Pericardium fibroblast (primary cell): ENCODE measurements at places on chromosomes 11 and 22. TPM values are rescaled to one million over a fixed set of nuclear protein-coding genes. Genes with fewer than 3 reads are reported as not detected.

SLC22A6 gene
- not detected in 2 replicates for total RNA-seq

WBP2NL gene
- not detected in 2 replicates for total RNA-seq

APBB1 gene
- total RNA-seq: 34.5 and 36.4 TPM in 2 replicates

FXYD6 gene
- total RNA-seq: 0.68 and 1.3 TPM in 2 replicates

ZNF214 gene
- total RNA-seq: 0.70 and 2.0 TPM in 2 replicates

SULT4A1 gene
- total RNA-seq: 0.58 and 2.0 TPM in 2 replicates

SLC22A25 gene
- total RNA-seq: not detected in 2 replicates

PDGFB gene
- total RNA-seq: 5.3 and 9.2 TPM in 2 replicates

KRTAP5-7 gene
- total RNA-seq: not detected in 2 replicates

UBASH3B gene
- 3.0 and 3.7 TPM in 2 replicates for total RNA-seq

GRM5 gene
- total RNA-seq: under 0.01 TPM in 1 of 2 replicates, not detected in the other

CCDC34 gene
- 1.2 and 3.1 TPM in 2 replicates for total RNA-seq

DEFB131B gene
- total RNA-seq: not detected in 2 replicates

OR52I1 gene
- total RNA-seq: not detected in 2 replicates

SYT13 gene
- not detected in 2 replicates for total RNA-seq

OR8D1 gene
- not detected in 2 replicates for total RNA-seq

CDC45 gene
- 1.1 and 3.1 TPM in 2 replicates for total RNA-seq

ACTN3 gene
- total RNA-seq: under 0.01 and 0.26 TPM in 2 replicates

TREH gene
- not detected in 2 replicates for total RNA-seq

GCAT gene
- total RNA-seq: 32.4 and 40.8 TPM in 2 replicates

SPDYC gene
- total RNA-seq: not detected in 2 replicates

APOBEC3A gene
- total RNA-seq: not detected in 2 replicates

CLDN25 gene
- total RNA-seq: not detected in 2 replicates

BEST1 gene
- 1.5 and 3.7 TPM in 2 replicates for total RNA-seq

BTBD10 gene
- total RNA-seq: 15.5 and 21.6 TPM in 2 replicates

ST14 gene
- total RNA-seq: not detected in 2 replicates

MMP13 gene
- not detected in 2 replicates for total RNA-seq

MS4A7 gene
- not detected in 2 replicates for total RNA-seq

SMIM38 gene
- total RNA-seq: 0.09 TPM in 1 of 2 replicates, not detected in the other

ZNF70 gene
- total RNA-seq: 3.2 and 3.9 TPM in 2 replicates

TSSK2 gene
- not detected in 2 replicates for total RNA-seq

OR51E2 gene
- total RNA-seq: not detected in 2 replicates

OR4D5 gene
- not detected in 2 replicates for total RNA-seq

SSTR3 gene
- total RNA-seq: under 0.01 TPM in 1 of 2 replicates, not detected in the other

GLYATL1 gene
- total RNA-seq: under 0.01 TPM in 1 of 2 replicates, not detected in the other

C11orf16 gene
- not detected in 2 replicates for total RNA-seq
